NCI-H187 treated with DMSO at 0.1 percent for 48 hours (cell line): ENCODE measurements at places on chromosomes 6 and 20.

- DNase-seq: peak; percentile 39
Observed at GRCh38 chr6:107689190-107689589, 134.9 kb downstream of the SCML4 start.

DNA sequence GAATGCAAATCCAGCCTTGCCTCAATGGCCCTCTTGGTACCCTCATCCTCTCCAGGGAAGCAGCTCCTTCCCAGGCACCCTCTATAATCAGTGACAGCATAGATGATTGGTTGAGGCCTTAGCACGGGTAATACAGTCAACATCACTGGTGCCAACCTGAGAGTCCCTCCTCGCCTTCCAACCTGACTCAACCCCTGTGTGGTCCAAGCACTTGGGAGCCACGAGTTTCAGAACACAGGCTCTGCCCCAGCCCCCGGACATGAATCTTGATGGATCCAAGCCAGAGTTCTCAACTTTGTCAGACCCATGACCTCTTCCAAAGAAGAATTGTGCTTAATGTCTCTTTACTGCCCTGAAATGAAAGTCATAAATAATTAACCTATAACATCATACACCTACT, 213.9 kb downstream of the PREX1 start:
- no peak for DNase-seq

GRCh38 chr6:151721146-151721545, 86.3 kb upstream of the ESR1 start:
- no peak for DNase-seq

- DNase-seq: no peak
Observed at GRCh38 chr6:40286721-40287120, 300.4 kb downstream of the LRFN2 start.

DNA sequence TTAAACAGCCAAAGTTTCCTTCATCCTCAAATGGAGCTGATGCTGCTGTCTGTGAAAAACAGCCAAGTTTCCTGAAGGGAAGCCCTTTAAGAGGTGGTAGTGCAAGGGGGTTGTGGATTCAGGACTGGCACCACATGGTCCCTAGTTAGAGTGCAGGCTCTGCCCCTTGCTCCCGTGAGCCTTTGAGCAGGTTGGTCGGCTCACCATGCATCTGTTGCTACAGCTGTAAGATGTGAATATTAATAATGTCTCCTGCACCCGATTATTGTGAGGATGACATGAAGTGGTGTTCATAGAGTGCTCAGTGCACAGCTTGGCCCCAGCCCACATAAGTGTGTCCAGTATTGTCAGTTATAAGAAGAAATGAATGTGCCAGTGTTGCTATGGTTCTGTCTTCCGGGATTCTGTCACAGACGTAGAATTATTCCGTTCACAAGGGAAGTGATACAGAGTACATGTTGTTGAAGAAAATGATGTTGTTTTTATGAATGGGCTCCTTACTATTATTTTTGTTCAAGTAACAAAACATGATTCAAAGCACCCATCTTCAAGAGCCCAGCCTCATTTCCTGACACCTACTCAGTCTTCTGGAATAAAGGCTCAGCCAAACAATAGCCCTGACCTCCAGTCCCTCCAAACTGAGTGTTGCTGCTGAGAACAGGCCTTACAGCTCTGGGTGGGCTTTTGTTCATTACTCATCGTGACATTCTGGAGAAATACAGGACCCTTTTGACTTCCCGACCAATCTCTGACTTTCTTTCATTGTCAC, 2.9 kb upstream of the PKIG start:
- DNase-seq: no peak

- DNase-seq: no peak
Observed at GRCh38 chr20:45407067-45407745, 883 bp upstream of the DBNDD2 start.

DNA sequence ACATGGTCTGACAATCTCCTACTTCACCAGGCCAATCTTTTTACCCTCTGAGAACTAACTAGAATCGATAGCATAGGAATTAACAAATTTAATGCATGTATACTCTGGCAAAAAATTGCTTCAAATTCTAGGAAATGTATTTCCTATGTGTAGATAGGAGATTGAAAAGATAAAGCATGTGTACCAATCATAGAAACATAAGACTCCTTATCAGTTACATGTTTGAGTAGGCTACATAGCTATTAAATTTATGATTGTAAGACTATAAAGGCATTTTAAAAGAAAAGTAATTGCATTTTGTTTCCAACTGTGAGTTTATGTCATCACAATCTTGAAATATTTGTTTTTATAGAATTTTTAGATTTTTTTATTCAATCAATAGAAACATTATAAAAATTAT, 196.6 kb upstream of the HEY2 start:
- DNase-seq: no peak

DNA sequence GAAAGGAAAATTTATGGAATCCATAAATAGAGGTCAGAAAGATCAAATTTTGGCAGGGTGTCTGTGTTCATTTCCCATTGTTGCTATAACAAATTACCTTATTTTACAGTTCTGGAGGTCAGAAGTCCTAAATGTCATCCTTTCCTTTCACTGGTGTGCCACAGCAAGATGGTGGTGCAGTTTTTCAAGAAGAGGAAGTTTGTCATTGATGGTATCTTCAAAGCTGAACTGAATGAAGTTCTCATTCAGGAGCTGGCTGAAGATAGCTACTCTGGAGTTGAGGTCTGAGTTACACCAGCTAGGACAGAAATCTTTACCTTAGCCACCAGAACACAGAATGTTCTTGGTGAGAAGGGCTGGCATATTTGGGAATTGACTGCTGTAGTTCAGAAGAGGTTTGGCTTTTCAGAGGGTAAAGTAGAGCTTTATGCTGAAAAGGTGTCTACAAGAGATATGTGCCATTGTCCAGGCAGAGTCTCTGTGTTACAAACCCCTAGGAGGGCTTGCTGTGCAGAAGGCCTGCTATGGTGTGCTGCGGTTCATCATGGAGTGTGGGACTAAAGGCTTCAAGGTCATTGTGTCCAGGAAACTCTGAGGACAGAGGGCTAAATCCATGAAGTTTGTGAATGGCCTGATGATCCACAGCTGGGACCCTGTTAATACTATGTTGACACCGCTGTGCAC, 7.2 kb upstream of the CCNC start:
- no peak for DNase-seq

- no peak for DNase-seq
Observed at GRCh38 chr6:20166210-20166609, 46.1 kb downstream of the MBOAT1 start.

GRCh38 chr20:24955045-24955444, 6.0 kb downstream of the CST7 start:
- DNase-seq: no peak

GRCh38 chr6:119533603-119534279, 184.2 kb upstream of the MAN1A1 start:
- no peak for DNase-seq

GRCh38 chr6:33589731-33590530, 9.9 kb upstream of the BAK1 start:
- no peak for DNase-seq

DNA sequence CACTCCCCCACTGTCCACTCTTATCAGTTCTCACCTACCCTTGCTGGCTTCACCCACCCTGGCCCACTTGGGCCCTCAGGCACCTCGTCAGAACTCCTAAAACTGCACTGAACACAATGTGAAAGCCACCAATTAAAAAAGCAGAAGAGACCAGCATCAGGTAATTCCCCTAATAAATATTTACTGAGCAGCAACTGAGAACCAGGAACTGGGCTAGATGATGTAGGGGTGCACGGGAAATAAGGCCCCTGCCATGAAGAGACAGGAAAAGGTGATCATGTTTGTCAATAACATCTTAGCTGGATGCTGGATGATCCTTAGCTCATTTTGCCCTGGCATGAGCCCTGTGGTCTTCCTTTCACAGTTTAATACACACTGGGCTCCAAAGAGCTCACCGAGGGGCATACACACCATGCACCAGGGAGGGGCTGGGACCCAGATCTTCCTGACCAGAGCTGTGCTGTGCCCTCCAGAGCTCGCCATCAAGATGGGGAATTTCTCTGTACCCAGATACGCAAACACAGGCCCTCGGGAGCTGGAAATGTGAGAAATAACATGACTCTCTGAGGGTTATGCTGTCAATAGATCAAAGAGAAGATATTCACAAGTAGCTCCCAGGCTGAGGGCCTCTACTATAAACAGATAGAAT, 113.6 kb upstream of the SLC22A16 start:
- no peak for DNase-seq

DNA sequence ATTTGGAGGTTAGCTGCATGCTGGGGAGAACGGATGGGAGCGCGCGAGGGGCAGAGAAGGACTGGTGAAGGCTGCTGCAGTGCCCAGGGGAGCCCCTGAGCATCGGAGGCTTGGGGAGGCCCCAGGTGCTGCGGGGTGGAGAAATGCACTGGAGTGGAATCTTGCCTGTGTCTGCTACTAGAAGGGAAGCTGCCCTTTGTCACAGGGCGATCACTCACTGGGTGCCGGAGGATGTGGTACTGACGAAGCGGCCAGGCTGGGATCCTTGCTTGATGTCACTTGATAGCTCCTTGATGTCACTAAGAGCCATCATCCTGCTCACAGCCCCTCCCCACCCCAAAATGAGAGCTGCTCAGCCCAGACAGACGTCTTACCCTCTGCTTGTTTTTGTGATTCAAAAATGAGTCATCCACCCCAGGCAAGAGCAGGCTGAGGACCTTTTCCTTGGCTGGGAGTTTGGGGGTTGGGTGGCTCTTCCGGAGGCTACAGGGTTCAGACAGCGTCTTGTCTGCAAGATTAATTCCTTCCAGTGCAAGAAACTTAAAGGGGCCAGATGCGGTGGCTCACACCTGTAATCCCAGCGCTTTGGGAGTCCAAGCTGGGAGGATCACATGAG, 62.6 kb upstream of the PMEPA1 start:
- no peak for DNase-seq

DNA sequence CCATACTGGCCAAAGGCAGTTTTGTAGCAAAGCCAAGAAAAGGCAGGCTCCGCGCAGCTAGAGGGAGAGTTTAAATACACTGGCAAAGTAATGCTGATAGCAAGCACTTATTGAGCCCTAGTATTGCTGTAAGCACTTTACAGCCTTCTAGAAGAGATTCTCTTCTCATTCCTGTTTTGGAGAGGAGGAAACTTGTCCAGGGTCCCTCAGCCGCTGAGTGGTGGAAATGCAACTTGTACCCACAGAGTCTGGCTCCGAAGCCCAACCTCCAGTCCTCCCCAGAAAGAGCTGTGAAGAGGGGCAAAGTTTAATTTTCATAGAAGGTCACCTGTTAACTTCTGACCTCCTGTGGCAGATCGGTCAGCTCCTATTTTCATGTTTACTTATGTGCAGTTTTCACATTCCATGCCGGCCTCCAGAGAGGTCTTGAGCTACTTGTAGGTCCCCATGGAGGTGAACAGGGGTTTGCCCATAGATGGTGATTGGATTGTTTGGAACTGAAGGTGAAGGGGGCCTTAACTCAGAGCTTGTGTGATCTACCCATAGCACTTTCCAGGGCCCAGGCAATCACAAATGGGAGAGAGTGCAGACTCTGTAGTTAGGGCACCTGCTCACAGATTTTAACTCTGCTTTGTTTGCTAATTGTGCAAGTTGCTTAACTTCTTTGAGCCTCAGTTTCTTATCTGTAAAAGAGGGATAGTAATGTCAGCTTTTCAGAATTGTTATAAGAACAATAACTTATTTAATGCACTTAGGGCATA, 70.7 kb downstream of the LYRM2 start:
- no peak for DNase-seq

- no peak for DNase-seq
Observed at GRCh38 chr6:19755181-19755580, 82.0 kb upstream of the ID4 start.

DNA sequence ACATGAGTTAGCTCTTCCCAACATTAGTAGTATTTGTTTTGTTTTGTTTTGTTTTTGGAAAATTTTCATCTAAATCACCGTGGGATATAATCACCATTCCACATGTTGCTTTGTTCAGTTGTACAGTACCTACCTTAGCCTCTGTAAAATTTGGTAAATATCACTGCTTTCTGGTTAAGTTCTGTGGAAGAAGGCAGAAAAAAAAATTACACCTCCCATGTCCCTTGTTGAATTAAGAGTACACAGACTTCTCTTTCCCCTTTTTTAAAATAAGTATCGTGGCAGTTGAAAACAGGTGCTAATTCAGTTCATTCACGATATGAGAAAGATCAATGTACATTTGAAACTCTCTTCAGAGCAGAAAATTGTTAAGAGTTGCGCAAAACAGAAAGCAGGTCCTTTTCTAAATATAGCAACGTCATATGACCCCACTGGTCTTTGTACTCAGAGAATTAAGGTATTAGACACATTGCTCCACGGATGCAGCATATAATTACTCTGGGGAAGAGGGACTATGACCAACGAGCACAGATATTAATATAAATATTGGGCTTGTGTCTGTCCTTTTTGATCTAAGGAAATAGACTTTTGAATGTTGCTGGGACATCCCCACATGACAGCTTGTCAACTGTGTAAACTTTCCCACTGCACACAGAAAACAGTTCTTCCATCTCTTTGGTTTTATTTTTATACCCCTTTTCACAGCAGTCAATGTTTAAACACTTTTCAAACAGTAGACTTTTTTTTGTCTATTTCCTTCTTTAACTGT, 58.6 kb upstream of the ZNF217 start:
- DNase-seq: no peak

DNA sequence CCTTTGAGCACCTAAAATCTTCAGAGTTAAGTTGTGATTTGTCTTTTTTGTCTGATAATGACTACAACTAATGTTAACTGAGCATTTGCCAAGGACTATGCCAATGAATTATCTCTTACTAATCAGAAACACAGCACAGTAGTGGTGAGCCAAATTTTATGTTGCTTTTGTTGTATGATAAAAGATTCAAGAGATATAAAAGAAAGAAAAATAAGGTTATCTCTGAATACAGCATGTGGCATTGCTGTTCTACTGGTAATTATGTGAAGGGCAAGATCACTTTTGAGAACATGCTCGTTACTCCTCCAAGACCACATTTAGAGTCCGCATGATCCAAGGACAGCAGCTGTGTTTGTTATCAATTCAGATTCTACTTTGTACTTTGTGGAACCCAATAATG, 133.4 kb upstream of the MYLIP start:
- DNase-seq: no peak

- DNase-seq: no peak
Observed at GRCh38 chr20:45053430-45054351, 47.2 kb downstream of the KCNS1 start.

DNA sequence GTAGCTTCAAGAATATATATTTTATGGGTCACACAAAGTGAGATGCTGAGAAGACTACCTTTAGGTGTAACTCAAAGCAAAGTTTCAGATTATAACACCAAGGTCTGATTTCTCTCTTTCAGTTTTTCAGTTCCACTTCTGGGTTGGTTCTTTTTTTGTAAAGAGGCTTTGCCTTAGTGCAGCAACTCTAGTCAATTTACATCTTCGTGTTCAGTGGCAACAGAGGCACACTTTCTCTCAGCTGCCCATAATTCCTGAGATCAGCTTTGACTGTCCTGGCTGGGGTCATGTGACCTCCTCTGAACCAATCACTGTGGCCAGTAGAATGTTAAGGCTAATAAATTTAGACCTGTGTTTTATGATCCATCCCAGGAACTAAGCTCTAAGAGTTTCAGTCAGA, 120.2 kb downstream of the TINAG start:
- no peak for DNase-seq

- DNase-seq: no peak
Observed at GRCh38 chr20:63578224-63579016, 4.4 kb upstream of the HELZ2 start.
